Suppressor macrophage treated with lipopolysaccharide for 4 hours (primary cell): ENCODE measurements at places on chromosomes 7 and 10.

- no peak for DNase-seq
These were observed 158.3 kb downstream of the EGFR start for GRCh38 chr7:55177068-55177530.

- no peak for DNase-seq
These were observed 374.2 kb downstream of the GATA3 start for GRCh38 chr10:8428654-8429053.

DNA sequence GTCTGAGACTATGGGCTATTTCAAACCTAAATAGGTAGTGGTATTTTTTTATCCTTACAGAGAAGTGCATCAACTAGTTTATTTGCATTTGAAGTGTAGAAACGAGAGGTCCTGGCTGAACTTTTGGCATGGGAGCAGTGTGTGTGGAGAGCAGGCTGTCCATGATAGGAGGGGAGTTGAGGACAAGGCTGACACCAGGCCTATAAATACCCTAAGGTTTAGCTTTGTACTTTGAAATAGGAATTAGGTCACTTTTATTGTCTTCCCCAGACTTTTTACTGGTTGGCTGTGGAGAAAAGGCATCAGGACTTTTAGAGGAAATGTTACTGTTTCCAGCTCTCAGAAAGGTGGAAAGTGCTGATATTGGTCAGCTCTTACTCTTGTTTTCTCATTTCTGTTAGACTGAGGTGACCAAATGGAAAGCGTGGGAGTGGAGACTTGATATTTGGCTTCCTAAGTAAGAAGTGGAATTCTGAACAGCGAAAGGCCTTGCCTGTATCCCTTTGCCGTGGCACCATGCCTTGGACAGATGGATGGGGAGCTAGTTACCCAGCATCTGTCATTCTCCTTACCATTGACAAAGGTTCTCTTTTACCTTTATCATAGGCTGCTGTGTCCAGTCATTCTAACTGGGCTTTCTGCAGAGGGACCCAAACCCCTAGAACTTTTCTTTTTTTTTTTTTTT lies 46.0 kb downstream of the GBF1 start:
- no peak for DNase-seq

- DNase-seq = no peak
These were observed 157.3 kb upstream of the MTPN start for GRCh38 chr7:136134503-136134902.

DNA sequence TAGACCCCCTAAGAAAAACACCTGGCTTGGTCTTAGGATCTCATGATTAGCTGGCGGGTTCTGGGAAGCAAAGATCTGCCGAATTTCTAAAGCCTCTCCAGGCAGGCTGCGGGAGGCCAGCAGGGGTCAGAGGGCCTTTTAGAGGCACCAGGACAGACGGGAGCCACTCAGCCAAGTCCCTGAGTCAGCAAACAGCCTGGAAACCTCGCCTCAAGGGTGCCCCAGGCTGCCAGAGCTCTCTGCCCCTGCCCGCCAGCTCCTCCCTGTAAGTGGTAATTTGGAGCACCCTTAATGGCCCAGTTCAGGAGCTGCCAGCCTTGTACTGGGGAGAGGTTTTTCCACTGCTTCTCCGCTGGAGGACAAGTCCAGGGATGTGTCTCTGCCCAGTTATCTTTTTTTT lies 88.7 kb downstream of the HIP1 start:
- DNase-seq = no peak

DNA sequence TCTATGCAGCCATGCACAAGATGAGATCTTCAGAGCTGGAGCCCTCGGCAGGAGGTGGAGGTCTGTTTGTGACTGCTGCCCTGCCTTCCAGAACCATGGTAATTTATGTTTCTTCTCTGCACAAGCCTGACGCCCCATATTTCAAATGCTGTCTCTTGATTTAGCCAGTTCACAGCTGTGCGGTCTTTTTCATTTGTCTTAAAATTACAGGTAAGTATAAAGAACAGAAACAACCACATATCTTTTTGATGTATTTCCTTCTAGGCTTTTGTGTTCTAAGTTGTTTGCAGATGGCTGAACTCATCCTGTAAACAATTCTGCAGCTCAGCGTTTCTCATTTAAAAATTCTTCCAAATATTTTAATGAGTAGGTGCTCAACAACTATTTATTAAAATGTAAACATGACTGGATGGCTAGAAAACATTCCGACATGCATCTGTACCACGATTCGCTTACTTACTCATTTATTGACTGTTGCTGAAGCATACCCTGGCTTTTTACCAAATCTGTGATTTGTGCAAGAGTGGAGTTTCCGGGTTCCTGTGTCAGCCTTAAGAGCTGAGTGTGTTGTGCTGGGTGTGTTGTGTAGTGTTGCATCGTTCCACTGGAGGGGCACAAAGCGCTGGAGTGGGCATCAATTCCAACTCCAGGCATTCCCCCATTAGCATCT lies 58.9 kb downstream of the PIP4K2A start:
- DNase-seq = peak; percentile 67

- DNase-seq = no peak
These were observed 4.1 kb downstream of the DKK1 start for GRCh38 chr10:52318136-52318701.

GRCh38 chr7:157526913-157527634 lies 190.3 kb downstream of the DNAJB6 start:
- DNase-seq = no peak

DNA sequence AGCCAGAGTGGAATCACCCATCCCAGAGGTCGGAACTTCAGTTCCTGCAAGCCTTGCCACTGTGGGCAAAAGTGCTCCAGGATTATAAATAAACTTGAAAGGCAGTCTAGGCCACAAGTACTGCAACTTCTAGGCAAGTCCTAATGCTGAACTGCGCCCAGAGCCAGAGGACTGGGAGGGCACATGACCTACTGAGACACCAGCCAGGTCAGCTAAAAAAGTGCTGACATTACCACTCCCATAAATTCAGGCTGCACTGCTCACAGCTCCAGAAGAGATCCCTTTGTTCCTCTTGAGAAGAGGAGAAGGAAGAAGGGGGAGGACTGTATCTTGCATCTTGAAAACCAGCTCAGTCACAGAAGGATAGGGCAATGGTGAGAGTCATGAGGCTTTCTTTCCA lies 1084.1 kb upstream of the PHF14 start:
- DNase-seq = no peak

DNA sequence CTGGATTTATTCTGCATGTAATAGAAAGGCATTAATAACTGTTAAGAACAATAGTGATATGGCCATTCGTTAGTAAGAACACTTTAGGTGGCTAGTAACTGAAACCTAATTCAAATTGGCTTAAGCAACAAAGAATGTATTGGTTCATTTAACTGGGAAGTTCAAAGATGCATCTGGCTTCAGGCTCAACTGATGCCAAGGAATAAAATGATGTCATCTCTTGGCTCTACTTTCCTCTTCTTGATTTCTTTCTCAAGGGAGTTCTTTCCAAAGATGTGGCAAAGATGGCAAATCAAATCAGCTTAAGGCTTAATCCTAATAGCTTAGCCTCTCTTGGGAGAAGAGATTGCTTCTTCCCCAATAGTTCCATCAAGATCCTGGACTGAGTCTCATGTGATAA lies 51.6 kb downstream of the PIK3CG start:
- DNase-seq = no peak

GRCh38 chr10:25175527-25176420 lies 973 bp downstream of the GPR158 start:
- DNase-seq = no peak

DNA sequence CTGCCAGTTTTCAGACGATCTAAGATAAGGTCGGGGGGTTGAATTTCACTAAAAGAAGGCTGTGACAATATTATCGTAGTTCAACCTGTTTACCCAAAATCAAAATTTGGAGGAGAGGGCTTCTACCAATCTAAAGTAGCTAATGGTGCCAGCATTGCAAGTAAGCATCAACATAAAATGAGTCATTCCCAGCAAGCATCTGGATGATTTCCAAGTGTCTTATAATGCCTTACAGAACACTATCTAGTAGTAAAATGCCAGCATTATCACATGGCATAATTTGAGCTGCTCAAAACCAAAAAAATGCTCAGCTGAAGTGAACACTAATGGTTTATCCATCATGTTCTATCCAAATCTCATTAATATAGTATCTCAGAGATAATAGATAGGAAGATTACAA lies 1193.9 kb downstream of the DNAJB9 start:
- no peak for DNase-seq

DNA sequence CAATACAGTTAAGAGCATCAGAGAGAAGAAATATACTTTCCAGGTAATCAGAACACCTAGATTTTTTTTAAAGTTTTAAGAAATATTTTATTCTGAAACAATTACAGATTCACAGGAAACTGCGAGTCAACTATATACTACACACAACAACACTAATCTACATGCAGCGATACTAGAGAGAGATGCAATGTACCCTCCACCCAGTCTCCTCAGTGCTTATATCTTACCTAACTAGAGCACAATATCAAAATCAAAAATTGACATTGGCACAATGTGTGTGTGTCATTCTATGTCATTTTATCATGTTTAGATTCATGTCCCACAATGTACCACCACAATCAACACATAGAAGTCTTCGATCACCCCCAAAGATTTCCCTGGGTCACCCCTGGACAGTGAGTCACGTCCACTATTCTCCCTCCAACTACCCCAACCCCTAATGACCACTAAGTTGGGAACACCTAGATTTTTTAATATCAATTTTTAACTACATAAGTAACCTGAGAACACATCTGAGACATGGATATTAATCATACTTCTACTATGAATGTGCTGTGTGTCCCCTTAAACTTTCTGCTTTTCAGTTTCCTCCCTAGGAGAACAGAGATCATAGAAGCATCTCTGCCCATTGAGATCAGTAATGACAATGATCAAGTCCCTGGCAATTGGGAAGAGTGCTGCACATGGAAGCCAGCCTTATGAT lies 86.5 kb downstream of the GSAP start:
- no peak for DNase-seq

DNA sequence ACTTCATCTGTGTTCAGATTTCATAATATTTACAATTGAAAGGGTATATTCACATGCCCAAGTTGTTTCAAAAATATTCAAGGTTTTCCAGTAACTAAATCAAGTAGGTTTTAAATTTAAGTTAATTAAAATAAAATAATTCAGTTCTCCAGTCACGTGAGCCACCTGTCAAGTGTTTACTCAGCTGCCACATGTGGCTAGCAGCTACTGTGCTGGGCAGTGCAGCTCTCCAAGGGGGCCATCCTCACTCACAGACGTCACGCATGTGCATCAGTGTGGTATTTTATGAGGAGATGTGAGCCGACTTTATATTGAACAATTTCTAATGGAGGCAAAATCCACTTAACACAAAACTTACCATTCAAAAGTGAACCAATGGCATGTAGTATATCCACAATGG lies 69.7 kb upstream of the CAMK2B start:
- DNase-seq = no peak

GRCh38 chr7:55887821-55888247 lies 578 bp downstream of the ZNF713 start:
- peak; percentile 0 for DNase-seq

GRCh38 chr10:123674741-123675140 lies 8.6 kb downstream of the GPR26 start:
- DNase-seq = no peak

GRCh38 chr7:64755865-64756264 lies 38.4 kb upstream of the ZNF138 start:
- no peak for DNase-seq

DNA sequence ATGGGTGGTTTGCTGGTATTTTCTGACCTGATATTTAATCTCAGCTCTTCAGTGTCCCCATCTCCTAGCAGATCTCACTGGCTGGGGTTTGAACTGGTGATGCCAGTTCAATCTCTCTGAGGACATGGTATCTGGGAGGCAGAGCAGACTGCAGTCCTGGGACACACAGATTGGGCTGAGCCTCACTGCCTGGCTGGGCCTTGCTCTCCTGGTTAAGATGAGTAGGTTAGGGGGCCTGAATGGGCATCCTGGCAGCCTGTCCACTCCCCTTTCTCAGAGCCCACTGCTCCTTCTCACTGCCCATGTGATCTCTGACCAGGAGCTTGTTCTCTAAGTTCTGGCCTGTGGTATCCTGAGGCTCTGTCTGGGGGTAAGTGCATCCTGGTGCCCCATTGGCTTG lies 363.4 kb downstream of the GLRX3 start:
- no peak for DNase-seq

GRCh38 chr7:135980665-135981180 lies 3.6 kb upstream of the MTPN start:
- peak; percentile 85 for DNase-seq

DNA sequence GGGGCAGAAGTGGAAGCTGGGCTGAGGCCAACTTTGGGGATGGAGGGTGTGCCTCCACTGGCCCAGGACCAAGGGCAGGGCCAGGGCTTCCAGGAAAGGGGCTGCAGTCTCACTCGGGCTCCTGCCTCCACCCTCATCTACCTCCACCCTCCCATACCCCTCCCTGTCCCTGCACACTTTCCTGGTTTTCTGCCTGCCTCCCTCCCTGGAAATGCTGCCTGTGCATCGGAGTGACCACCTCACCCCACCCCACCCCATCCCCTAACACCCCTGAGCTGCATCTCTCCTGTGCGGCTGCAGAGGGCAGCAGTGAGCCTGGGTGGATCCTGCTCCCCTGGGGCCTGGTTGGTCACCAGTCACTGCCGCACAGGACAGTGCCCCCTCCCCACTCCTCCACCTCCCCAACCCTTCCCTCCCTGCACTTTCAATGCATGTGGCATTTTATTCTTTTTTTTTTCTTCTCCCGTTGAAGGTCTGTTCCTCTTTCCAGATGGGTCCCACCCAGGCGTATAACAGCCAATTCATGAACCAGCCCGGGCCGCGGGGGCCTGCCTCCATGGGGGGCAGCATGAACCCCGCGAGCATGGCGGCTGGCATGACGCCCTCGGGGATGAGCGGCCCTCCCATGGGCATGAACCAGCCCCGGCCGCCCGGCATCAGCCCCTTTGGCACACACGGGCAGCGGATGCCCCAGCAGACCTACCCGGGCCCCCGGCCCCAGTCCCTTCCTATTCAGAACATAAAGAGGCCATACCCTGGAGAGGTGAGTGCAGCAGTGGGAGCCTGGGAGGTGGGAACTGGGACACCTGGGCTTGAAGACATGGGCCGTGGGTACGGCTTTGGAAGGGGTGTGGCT lies 54.1 kb upstream of the PPIF start:
- DNase-seq = peak; percentile 48

DNA sequence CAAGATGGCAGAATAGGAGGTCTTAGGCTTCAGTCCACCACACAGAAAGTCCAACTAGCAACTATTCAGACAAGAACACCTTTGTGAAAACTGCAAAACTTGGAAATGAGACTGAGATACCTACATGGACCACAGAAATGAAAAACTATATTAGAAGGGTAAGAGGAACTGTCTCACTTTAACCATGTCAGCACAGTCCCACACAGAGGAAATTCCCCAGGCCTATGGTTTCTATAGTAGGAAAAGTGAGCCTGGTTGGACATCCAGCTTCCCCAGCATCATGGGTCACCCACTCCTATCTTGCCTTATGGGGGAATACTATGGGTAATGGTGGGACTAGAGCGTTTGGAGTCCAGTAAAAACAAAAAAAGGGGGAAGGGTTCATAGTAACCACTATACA lies 38.8 kb upstream of the CDK6 start:
- DNase-seq = peak; percentile 7
